ENCODE measurements at places on chromosomes 7 and 10.

GRCh38 chr7:43625453-43625852, 42.5 kb downstream of the STK17A start:
- DNase-seq, result no peak

- DNase-seq, result peak; percentile 7
These were observed 497.3 kb upstream of the GALNT17 start for GRCh38 chr7:70634610-70635068.

DNA sequence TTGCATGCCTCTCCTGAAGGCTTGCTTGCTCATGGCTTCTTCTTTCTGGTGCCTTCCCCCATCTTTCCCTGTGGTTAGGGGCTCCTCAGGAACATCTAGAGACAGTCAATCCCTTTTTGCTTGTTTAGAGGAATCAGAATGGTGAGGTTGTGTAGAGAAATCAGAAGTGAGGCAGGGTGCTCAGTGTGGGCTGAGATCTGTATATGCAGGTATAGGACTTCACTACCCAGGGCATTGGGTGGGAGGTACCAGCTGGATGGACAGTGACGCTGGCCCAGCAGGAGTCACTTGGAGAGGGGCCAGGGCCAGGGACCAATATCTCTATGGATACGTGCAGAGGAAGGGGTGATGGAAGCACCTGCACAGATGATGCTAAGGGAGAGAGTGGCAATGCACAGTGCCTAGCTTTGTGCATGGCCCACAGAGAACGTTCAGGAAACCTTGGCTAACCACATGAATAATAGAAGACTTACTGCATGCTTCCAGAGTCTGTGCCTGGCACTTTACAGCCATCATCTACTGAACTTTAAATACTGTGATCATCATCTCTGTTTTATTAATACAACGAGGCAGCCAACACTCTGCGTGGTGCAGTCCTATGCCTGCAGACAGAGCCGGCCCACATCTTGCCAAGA, 255.2 kb downstream of the ABCA13 start:
- no peak for DNase-seq

GRCh38 chr10:42987121-42987541, 89.7 kb upstream of the RET start:
- DNase-seq, result no peak

DNA sequence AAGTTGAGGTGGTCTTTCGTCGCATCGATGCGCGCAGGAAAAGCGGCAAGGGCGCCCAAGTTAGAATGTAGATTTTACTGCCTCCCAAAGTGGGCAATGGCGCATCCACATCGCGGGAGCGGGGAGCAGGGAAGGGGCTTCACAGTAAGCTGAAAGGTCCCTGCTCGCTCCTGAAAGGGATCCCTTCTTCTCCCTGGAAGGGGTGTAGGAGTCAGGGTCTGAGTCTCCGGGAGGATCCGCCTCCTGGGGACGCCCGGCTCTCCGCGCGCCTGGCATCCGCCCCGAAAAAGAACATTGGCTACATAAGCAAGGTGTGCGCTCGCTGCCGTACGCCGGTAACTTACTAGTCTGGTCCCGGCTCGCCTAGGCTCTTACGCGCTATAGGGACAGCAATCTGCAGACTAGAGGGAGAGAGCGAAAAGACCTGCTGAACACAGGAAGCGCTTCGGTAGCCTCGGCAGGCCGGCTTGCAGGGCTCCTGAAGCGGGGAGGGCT, 804 bp downstream of the UNC5B start:
- no peak for DNase-seq

GRCh38 chr7:80804589-80804988, 114.3 kb downstream of the SEMA3C start:
- no peak for DNase-seq

- DNase-seq, result no peak
These were observed 19.8 kb upstream of the VWDE start for GRCh38 chr7:12423355-12423996.

DNA sequence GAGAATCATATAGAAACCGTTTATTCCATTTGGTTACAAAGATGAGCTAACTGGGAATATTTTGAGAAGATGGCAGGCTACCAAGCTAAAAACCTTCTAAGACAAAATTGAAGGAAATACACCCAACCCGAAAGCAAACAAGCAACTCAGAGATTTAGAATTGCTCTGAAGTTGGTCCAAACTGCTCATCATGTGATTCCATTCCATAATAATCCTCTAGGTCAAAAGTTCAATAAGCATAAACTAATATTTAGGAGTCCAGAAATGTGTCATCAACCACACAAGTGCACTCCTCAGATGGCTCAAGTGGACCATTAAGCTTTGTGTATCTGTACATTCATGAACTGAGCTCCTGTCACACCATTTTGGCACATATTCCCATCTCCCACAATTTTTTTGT, 28.7 kb downstream of the DGKI start:
- DNase-seq, result no peak

GRCh38 chr10:23406409-23406808, 32.5 kb upstream of the OTUD1 start:
- DNase-seq, result no peak

GRCh38 chr7:20513341-20513740, 102.1 kb upstream of the ABCB5 start:
- DNase-seq, result no peak

- peak; percentile 14 for DNase-seq
These were observed 43.7 kb downstream of the CH25H start for GRCh38 chr10:89163265-89163995.

DNA sequence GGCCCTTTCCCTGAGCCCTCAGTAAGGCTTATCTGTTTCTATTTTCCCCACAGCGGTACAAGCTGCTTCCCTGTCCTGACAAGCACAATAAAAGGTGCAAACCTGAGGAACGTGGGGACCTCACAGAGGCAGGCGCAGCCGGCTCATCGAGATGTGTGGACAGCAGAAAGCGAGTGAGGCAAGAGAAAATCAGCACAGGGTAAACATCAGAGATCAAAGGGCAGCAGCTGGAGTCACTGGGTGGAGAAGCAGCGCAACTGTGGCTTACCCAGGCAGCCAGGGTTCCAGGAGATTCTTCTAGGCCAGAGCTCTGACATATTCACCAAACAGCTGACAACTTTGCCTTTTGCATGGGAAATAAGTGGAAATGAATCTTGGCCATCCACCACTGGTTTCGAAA, 212.6 kb downstream of the WDR11 start:
- no peak for DNase-seq

- no peak for DNase-seq
These were observed 31.6 kb downstream of the CHRM2 start for GRCh38 chr7:136900005-136900404.

- no peak for DNase-seq
These were observed 27.0 kb downstream of the PDLIM1 start for GRCh38 chr10:95263864-95264226.

DNA sequence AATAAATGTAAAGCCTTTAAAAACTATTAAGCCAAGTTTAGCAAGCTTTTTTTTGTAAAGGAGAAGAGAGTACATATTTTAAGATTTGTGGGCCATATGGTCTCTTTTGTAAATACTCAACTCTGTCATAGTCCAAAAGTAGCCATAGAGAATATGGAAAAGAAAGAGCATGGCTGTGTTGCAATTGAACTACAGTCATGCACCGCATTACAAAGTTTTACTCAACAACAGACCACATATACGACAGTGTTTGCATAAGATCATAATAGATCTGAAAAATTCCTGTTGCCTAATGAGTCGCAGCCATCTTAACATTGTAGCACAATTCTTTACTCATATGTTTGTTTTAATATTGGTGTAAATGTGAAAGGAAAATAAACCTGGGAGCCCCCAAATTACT, 440.8 kb downstream of the HTR7 start:
- no peak for DNase-seq

GRCh38 chr7:94250987-94251386, 143.7 kb upstream of the COL1A2 start:
- no peak for DNase-seq

DNA sequence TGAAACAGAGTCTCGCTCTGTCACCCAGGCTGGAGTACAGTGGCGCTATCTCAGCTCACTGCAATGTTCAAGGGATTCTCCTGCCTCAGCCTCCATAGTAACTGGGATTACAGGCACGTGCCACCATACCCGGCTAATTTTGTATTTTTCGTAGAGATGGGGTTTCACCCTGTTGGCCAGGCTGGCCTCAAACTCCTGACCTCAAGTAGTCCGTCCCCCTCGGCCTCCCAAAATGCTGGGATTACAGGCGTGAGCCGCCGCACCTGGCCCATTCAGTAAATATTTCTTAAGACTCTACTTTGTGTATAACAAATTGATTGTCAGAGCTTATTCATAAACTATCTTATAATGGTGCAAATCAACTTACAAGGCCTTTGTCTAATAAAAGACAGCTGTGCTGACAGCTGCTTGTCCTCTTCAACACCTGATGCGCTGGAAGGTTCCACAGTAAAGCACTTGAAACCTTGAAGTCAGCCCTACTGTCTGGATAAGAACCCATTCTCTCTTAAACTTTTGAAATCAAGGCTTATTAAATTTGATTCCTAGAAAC, 14.7 kb downstream of the ECHDC3 start:
- DNase-seq, result no peak

GRCh38 chr10:94397549-94398370, 4.6 kb upstream of the TBC1D12 start:
- no peak for DNase-seq

- no peak for DNase-seq
These were observed 35.0 kb downstream of the SUFU start for GRCh38 chr10:102538811-102539210.

- DNase-seq, result no peak
These were observed 267.2 kb downstream of the GLRX3 start for GRCh38 chr10:130403153-130404075.

DNA sequence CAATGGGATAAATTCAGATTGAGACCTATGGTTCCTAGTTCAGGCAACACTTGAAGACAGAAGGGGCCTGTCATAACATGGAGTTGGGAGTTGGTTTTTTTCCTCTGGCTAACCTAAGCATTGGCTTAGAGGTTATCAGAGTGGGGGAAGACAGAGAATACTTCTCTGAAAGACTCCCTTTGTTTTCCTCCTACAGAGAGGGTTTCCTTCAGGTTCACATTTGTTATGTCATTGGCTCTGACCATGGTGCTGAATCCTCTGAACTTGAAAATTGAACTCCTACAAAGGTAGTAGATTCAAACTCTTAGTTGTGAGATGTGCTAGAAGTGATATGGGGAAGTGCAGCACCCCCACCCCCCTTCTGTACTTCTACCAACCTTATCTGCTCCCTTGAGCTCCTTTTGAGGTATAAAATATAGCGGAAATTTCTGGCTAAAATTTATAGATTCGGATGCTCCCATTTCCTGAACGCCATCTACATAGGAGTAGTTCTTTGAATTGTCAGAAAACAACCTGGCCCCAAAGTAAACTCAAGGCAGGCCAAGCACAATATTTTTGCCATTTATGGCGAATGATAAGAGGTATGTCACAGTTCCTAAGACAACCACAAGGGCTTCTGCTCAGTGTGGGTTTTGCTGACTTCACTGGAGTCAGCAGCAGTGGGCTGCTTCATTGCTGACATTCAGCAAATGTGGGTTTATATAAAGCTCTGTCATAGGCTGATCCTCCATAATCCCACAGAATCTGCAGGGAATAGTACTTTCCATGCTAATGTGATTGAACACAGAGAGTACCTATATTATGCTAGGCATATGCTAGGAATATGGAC, 131.6 kb upstream of the KLF14 start:
- no peak for DNase-seq

DNA sequence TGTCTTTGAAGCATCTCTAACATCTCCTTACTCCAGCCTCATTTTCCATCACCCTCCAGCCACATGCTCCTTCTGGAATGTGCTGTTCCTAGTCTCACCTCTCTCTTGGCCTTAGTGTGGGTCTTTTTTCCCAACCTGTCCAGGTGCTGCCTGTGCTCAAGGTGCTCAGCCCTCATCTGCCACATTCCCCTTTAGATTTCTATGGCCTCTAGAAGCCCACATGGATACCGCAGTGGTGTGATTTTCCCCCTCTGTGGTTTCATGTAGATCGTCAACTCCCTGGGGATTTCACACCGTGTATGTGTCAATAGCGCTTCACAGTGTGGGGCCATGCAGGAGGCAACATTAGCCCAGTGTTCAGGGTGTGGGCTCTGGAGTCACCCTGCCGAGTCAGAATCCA, 32.5 kb downstream of the BMPER start:
- no peak for DNase-seq

DNA sequence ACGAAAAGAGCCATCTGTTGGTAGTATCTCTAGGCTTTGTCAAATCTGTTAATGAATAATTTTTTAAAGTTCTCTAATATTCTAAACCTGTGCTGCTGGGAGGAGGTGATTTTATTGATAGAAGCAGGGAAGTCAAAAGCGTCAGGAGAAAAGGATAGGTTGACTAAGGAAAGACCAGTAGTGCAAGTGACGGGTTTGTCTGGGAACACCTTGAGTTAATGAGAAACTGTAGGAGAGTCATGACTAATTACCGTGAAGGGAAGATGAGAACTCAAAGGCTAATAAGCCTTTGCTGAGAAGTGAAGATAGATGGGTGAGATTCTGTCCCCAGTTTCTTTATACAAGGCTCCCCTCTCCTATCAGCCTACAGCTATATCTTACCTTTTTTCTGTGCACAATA, 5.0 kb upstream of the PDK4 start:
- DNase-seq, result no peak

- no peak for DNase-seq
These were observed 81.2 kb upstream of the PIP4K2A start for GRCh38 chr10:22795546-22795945.

DNA sequence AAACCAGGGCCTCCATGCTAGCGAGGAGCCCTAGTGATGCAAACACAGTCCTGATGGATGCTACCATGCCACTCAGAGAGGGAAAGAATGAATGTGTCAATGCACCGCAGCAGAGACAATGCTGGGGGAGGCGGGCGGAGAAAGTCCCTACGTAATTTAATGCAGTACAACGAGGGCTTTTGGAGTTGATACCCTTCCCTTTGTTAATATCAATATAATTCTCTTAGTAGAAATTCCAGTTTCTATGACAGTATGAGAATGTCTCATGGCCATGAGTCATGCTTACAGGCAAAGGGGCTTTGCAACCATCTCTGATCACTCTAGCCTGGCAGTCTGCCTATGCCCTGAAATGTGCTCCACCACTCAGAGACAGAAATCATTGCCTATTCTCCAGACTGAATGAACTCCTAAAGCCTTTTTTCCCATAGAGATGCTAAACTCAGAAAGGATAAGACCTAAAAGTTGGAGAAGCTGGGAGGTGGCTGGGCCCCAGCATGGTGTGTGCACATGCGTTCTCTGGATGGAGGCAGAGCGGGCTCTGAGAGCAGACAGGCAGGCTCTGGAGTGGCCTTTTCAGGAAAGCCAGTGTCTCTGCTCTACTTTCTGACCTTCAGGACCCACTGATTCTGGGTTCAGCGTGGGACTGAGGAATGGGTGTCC, 20.3 kb upstream of the GIMAP2 start:
- DNase-seq, result no peak

Measured in stimulated activated CD8-positive, alpha-beta memory T cell treated with anti-CD3 and anti-CD28 coated beads, Interleukin-15, amount 100 ng/mL, for 4 hours (primary cell).